ENCODE measurements at places on chromosomes 7 and 10. TPM values are rescaled to one million over a fixed set of nuclear protein-coding genes. Genes with fewer than 3 reads are reported as not detected.

COL28A1 gene
- total RNA-seq: 0.51 TPM

GATA3 gene
- 1.2 TPM for total RNA-seq

MCMBP gene
- 30.3 TPM for total RNA-seq

- peak; percentile 77 for DNase-seq
Observed at GRCh38 chr10:103917302-103918052, 507 bp downstream of the STN1 start.

GRCh38 chr7:84161398-84161797 is 33.2 kb downstream of the SEMA3A start:
- no peak for DNase-seq

DNA sequence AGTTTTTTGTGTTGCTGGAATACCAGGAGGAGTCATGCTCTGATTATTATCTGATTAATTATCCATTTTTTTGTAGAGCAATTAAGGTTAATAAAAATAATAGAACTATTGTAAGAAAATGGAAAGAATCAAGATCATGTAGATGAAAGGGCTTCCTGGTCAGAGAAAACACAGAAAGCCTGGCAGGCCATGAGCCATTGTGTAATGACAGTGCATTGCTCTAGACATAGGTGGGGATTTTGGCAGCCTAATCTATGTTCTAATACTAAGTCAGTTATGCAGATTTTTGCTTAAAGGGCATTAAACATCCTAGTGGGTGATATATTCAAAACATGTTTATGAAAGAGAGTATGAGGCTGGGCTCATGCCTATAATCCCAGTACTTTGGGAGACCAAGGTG is 198.2 kb downstream of the PPP1R9A start:
- DNase-seq: no peak

DNA sequence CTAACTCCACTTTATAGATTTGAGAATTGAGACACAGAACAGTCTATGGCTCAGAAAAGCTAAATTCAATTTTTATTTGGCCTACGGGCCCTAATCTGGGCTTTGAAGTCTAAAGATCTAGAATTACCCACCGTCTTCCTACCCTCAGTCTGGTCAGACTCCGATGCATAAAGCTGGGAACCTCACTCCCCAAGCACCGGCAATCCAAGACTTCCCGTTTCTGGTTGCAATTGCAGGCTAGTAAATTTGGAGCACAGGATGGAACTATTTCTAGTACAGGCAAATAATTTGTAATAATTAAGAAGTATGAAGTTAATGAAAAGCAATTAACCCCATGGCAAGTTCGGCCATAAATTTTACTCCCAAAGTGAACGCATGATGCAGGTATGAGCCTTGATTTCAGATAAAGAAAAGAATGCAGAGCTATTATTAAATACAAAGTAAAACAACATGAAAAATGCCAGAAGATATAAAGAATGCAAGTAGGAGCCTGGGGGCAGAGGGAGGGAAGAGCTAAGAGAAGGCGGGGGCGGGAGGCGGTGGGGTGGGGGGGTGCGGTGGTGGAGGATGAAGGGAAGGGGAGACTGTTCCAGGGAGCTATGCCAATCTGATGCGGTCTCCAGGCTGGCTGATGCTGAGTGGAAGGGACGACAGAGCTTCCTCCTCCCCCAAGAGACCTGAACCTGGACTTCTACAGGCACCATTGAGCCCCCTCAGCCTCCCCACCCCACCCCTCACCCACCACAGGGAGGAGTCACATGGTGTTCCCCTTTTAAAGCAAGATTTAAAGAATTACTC is 45.1 kb downstream of the BPGM start:
- DNase-seq: no peak

DNA sequence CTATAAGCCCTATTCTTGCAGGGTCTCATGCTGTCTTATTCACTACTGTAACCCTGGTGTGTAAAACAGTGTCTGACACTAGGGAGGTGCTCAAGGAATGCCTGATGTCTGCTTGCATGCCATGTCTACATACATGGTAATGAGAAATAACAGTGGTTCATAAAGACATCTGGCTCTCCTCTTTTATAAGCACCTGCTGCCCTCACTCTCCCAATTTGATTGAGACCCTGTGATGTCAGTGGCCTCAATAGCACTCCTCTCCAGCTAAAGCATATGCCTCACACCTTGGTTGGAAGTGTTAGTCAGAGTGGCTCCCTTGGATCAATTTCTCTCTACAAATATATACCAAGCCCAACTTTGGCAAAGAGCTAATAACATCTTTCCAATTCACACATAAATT is 30.6 kb downstream of the ANK3 start:
- DNase-seq: no peak

DNA sequence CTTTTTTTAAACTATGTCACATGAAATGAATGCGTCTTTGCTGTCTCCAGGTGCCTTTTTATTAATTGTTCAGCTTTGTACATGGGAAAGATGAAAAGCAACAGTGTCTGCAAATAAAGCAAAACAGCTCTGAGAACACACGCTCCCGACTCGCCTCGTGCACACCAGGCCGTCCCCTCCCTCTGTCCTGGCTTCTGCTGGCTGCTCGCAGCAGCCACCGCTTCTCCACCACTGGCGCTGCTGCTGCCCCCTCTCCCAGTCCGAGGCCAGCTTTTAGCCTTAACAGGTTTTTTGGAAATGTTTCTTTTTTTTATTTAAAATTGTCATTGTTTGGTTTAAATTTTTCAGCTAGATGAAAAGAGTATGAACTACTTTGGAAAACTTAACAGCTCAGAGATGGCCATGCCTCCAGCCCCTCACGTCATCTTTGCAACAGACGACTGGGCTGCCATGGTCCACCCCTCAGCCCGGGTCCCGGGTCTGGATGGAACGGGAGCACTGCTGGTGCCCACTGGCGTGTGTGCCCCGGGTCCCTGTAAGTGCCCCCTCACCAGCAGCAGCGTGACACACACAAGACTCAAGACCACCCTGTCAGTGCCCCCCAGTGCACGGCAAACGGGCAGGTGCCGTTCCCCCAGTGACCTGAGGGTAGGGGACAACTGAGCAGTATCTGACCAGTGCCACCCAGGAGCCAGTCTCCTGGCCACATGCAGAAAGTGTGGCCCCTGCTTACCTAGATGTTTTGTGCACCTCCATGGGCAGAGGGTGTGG is 415.6 kb upstream of the FOXK1 start:
- DNase-seq: peak; percentile 56
